Psoas muscle (tissue), 8 donors: ENCODE measurements at places on chromosomes 7 and 10. TPM values are rescaled to one million over a fixed set of nuclear protein-coding genes. Genes with fewer than 3 reads are reported as not detected.

Gene TIAL1
- total RNA-seq = 57.7 TPM

Gene SLC16A12
- 1.9 TPM for total RNA-seq

DNA sequence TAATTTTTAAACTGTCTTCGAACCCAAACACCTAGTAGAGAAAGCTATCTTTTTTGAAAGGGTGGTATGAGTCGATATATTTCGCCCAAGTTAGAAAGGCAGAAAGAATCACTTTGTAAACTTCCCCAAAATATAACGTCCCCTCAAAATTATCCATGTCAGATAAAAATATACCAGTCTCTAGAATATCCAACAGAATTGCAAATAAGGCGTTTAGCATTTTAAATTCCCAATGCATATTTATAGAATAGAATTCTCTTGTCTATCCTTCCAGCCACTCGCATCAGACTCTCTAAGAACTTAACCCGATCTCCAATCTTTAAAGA is 2.1 kb downstream of the CTBP2 start:
- DNase-seq = no peak

- DNase-seq = no peak
Observed at GRCh38 chr7:92882760-92883159, 46.4 kb upstream of the CDK6 start.

DNA sequence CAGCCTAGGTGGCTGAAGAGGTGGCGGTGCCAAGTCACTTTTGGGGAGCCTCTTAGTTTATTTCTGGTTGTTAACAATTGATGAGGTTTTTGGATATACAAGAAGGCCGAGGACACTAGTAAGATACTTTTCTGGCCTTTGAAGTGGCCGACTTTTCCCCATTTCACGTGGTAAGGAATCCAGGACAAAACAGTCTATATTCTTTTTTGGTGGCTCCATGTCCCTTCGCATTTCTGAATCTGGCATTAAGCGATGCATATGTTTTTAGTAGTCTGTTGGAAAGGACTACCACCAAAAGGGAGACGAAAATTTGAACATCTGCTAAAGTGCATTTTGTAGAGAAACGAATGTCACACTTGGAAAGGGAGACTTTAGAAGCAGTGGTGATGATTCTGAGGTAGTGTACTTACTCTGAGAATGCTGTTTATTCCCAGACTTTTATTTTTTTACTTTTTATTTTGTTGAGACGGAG is 1.5 kb downstream of the MLLT10 start:
- DNase-seq = no peak

GRCh38 chr7:27860800-27861199 is 120.8 kb downstream of the TAX1BP1 start:
- no peak for DNase-seq

GRCh38 chr10:47322300-47323061 is at the start of gene GDF2:
TSS of gene GDF2 (plus strand) at chr10:47322454. CDS start at chr10:47322669, 215 bp downstream.
- DNase-seq = peak; percentile 32

- DNase-seq = no peak
Observed at GRCh38 chr10:12938271-12938670, 63.2 kb downstream of the CCDC3 start.

DNA sequence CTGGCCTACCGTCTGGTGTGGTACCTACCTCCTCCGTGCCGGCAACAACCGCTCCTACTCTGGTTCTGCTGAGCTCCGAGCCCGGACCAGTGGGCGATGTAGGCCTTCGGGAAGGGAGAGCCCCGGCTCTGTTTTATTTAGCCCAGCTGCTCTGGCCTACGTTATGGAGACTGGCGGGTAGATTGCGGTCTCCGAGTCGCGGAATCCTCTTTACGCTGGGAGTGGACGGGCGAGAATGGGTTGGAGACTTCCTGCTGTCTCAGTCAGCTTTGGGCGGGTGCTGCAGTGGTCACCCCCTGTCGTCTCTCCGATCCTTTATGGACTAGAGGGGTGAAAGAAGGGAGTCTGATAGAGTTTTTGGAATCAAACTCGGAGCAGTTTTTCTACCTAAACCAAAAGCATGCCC is 406 bp downstream of the CBLL1 start:
- DNase-seq = no peak

- no peak for DNase-seq
Observed at GRCh38 chr7:514651-515598, 4.7 kb downstream of the PDGFA start.
